ENCODE measurements at places on chromosomes 12 and 14.
A peak's percentile ranks its signal among the peaks of the same experiment; 100 is the strongest.

DNA sequence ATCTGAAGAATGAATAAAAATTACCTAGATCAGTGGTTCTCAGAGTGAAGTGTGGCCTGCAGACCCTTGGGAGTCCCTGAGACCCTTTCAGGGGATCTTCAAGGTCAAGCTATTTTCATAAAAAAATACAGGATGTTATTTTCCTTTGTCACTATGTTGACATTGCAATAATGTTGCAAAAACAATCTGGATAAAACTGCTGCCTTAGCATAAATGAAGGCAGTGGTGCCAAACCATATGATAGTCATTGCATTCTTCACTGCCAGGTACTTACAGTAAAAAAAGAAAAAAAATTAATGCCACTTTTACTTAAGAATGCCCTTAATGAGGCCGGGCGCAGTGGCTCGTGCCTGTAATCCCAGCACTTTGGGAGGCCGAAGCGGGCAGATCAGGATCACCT lies 2.0 kb upstream of the CD4 start:
- H3K27me3 ChIP-seq = no peaks in the 10 kb centered on the region
- no peak overlapping the region for H3K27ac ChIP-seq
- H3K4me3 ChIP-seq = no peak overlapping the region
- H3K4me1 ChIP-seq = no peaks in the 10 kb centered on the region

DNA sequence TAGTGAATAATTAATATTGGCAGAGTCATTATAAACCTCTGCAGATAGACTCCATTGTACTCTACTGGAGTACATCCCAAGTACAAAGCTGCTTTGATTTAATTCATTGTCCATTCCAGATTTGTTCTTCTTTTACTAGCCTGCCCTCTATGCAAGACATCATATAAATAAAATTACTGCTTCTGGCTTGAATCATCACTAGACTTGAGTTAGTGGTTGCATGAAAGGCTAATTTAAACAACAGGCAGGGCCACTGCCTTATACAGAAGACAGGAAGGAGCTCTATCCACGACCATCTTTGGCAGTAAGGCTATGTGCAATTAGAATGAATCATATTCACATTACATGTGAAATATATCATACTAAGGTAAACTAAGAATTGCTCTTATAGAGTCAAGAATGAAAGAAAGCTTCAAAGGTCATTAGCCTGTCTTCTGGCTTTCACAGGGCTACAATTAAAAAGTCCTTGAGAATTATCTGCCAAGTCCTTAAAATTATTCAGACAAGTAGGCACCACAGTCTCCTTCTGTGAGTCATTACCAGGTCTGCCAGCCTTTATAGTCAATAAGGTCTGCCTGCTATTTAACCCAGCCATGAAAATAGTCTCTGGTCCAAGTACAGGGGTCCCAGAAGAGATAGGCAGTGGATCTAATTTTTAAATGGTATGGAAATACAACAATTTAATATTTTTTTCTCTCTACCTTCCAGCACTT lies 631.8 kb downstream of the TMTC2 start:
- no peak overlapping the region for H3K27ac ChIP-seq
- DNase-seq = no peak
- no peaks in the 10 kb centered on the region for H3K27me3 ChIP-seq
- no peaks in the 10 kb centered on the region for H3K36me3 ChIP-seq

DNA sequence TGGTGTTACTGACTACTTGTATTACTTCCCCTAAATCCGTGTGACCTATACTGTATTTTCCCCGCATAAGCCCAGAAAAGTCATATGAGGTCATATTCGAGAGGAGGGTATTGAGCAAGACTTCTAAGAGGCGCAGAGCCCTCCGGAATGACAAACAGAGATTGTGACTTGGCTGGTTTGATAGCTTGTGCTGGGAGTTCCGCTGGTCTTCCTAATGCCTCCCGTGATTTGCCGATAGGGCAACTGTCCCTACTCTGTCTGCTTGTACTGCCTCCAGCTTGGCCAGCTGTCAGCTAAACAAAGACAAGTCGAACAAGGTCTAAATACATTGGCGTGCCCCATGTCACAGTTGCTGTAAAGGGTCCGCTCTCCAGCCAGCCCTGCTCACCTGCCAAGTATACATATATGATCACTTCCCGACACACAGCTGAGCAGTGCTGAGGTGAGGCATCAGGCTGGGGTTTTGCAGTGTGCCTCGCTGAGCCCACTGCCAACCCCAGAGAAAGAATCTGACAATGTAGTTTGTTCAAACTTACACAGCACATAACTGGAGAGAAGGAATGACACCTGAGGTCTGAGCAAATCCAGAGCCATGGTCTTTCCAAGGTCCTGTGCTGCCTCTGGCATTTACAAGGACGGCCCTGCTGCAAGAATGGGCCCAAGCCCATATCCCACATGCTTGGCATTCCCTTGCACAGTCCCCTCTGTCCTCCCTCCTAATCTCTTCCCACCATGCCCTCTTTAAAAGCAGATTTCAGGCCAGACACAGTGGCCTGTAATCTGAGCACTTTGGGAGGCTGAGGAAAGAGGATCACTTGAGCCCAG lies 23.7 kb downstream of the LGMN start:
- peaks cover 12% of the 10 kb centered on the region for H3K4me1 ChIP-seq
- H3K27ac ChIP-seq = no peak overlapping the region
- H3K4me3 ChIP-seq = no peak overlapping the region
- no peaks in the 10 kb centered on the region for H3K27me3 ChIP-seq
- no peaks in the 10 kb centered on the region for H3K36me3 ChIP-seq
- DNase-seq = peak; percentile 11

DNA sequence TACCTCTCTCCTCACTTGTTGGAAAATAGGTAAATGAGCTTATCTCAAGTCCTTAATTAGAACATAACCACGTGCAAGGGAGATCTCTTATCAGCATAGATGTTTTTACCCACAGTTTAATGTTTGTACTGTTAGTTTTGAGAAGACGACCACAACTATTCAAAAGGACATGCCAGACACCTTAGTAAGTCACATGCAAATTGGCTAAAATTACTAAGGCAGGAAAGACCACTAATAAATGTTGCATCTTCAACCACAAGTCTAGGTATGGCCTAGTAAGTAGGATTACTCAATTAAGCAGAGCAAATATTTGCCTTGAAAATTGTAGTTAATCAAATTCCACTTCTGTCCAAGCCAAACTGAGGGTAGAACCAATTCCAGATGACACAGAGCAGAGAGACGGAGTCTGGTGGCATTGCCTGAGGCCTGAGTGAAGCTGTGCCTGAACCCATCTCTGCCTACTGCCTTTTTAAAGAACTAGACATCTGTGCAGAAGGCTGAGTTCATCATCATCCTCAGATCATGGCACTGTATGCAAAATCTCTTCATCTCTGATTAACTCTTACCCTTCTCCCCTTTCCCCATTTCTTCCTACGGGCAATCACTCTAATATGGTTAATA lies 29.7 kb upstream of the CHST11 start:
- peaks cover 16% of the 10 kb centered on the region for H3K4me1 ChIP-seq
- no peak overlapping the region for H3K4me3 ChIP-seq
- H3K27me3 ChIP-seq = no peaks in the 10 kb centered on the region
- no peak overlapping the region for H3K27ac ChIP-seq
- DNase-seq = no peak

GRCh38 chr12:108519558-108519957 lies 4.5 kb downstream of the FICD start:
- peaks cover 26% of the 10 kb centered on the region for H3K4me1 ChIP-seq
- DNase-seq = no peak
- H3K4me3 ChIP-seq = no peak overlapping the region
- no peaks in the 10 kb centered on the region for H3K36me3 ChIP-seq

DNA sequence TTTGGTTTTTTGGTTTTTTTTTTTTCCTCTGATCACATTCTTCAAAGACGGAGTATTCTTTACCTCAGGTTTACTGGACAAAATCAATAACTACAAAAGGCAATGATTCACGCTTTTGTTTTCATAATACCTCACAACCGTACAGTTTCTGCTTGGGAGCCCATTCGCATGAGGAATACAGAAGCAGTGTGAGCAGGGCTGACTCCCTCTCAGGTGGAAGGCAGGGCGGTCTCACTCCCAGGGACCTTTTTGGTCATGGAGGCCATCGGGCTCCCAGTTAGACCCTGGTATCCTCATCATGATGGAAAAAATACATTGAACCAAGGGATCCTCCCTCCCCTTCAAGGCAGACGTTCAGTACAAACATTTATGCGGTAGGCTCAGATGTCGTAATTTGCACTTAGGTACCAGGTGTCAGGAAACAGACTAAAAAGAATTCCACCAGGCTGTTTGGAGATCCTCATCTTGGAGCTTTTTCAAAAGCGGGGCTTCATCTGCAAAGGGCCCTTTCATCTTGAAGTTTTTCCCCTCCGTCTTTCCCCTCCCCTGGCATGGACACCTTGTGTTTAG lies 19.0 kb upstream of the TIGAR start:
- no peak overlapping the region for H3K27ac ChIP-seq
- peaks cover 24% of the 10 kb centered on the region for H3K36me3 ChIP-seq
- H3K4me1 ChIP-seq = no peaks in the 10 kb centered on the region
- no peak for DNase-seq
- H3K4me3 ChIP-seq = no peak overlapping the region
- no peaks in the 10 kb centered on the region for H3K27me3 ChIP-seq
